ENCODE measurements at places on chromosomes 6 and 20.

GRCh38 chr20:10982692-10983091, 308.9 kb upstream of the JAG1 start:
- DNase-seq: no peak

DNA sequence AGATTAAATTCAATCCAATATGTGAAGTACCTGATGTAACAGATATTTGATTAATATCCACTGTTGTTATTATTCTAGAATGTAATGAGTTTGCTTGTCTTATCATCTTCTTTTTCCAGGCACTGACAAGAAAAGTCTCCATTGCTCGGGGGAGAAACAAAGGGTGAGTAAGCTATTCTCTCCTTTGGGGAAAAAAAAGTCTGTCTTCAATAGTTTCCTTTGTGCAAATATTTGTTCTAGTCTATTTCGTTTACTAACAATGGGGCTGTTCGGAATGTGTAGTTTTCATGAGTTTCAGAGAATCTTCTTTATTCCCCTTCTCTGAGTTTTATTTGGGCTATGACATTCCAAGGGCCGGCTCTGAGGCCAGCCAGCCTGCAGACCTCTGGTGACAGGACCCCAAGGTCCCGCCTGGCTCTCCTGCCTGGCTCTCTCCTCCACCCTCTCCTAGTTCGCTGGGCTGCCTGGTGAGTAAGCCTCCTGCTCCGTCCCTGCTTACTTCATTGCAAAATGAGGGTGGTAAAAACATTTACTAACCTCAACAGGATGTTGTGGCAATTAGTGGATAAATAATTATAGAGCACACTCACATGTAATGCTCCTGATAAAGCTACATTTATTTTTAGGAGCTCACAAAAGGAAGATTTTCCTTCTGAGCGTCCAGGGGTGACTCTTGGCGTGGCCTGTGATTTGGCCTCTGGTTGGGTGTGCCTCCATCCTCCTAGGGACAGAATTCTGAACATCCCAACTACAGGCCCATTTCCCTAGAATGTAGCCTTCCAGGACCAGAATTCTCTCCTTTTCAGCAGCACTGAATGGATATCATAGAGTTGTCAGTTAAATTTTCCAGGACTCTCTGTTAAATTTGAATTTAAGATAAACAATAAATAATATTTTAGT, 43.1 kb upstream of the SNX9 start:
- no peak for DNase-seq

- no peak for DNase-seq
Observed at GRCh38 chr6:37033819-37034795, 28.7 kb downstream of the FGD2 start.

- no peak for DNase-seq
Observed at GRCh38 chr6:6788394-6789032, 200.0 kb downstream of the LY86 start.
